ENCODE measurements at places on chromosomes 12 and 14. TPM values are rescaled to one million over a fixed set of nuclear protein-coding genes. Genes with fewer than 3 reads are reported as not detected.
A peak's percentile ranks its signal among the peaks of the same experiment; 100 is the strongest.

GPR162 gene
- total RNA-seq, result 1.4 TPM

GRCh38 chr12:106288494-106289195, 13.9 kb upstream of the TCP11L2 start:
- H3K4me1 ChIP-seq, result peaks cover 28% of the 10 kb centered on the region
- H3K36me3 ChIP-seq, result no peaks in the 10 kb centered on the region
- no peak overlapping the region for H3K4me3 ChIP-seq
- no peaks in the 10 kb centered on the region for H3K27me3 ChIP-seq

GRCh38 chr12:117699575-117699974, 269.2 kb downstream of the KSR2 start:
- H3K4me1 ChIP-seq, result no peaks in the 10 kb centered on the region
- H3K36me3 ChIP-seq, result no peaks in the 10 kb centered on the region
- no peak overlapping the region for H3K27ac ChIP-seq
- no peak for DNase-seq
- no peak overlapping the region for H3K4me3 ChIP-seq

DNA sequence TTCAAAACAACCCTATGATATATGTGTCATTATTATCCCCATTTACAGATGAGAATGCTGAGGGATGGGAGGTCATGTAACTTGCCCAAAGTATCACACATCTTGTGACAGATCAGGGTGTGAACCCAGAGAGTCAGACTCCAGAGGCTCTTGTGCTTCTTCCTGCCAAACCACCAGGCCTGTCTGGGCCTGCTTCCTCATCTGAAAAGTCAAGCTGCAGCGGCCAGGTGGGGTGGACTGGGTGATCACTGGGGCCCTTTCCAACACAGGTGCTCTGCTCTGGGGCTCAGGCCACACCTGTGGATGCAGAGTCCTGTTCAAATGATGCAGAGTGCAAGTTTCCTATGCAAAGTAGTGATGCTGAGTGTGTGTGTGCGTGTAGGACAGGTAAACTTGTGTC, 26.7 kb downstream of the TSPAN11 start:
- no peak overlapping the region for H3K4me3 ChIP-seq
- H3K36me3 ChIP-seq, result no peaks in the 10 kb centered on the region
- no peak for DNase-seq

- no peaks in the 10 kb centered on the region for H3K36me3 ChIP-seq
- H3K4me3 ChIP-seq, result no peak overlapping the region
- H3K4me1 ChIP-seq, result no peaks in the 10 kb centered on the region
- H3K27ac ChIP-seq, result no peak overlapping the region
- H3K27me3 ChIP-seq, result peaks cover 9% of the 10 kb centered on the region
These were observed 52.0 kb upstream of the RIMBP2 start for GRCh38 chr12:130768120-130768519.

DNA sequence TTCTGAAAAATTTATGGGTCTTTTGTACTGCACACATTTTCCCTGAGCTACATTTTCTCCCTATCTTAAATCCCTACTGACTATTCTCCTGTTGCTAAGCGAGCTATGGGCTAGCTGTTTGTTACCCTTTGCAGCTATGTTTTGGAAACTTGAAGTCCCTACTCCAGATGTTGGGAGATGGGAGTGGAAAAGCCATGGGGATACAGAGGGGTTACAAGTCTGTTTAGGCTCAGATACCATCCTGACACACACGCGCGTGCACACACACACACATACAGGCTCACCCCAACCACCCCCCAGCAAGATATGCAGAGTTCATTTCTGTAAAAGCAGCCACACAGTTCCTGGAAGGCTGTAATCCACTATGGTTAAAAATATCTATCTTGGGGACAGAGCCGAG, 15.8 kb downstream of the ATP5MC2 start:
- no peak overlapping the region for H3K4me3 ChIP-seq
- peaks cover 32% of the 10 kb centered on the region for H3K4me1 ChIP-seq
- H3K27me3 ChIP-seq, result no peaks in the 10 kb centered on the region
- peak overlapping the region; percentile 72 for H3K27ac ChIP-seq
- peaks cover 9% of the 10 kb centered on the region for H3K36me3 ChIP-seq

DNA sequence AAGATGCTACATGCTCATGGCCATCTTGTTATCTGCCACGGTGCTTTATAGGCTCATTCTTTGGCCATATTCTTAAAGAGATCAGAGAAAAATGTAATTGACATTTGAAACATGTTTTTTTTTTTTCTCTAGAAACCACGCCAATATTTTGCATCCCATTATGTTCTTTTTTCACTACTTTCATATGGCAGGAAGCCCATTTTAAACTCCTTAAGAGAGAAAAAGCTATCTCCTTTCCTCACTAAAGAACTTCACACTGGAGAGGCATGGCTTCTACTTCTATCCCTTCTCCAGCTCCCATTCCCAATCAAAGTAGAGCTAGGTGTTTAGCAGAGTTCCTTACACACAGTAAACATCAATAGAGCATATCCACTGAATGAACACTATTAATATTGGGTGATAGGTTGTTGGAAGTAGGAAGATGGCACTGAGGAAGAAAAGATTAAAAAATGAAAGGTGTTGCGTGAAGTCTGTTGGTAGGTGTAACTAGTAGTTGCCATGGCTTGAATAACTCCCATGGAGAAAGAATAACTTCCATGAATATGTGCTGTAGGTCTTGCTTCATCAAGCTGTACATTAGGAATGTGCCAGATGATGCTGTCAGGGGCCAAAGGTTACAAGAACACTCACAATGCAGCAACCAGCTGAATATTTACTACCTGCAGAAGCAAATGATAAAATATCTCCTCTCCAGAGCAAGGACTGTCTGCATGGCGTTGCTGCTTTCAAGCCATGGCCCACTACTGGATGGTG, 178.8 kb downstream of the STXBP6 start:
- peaks cover 13% of the 10 kb centered on the region for H3K4me1 ChIP-seq
- no peak overlapping the region for H3K4me3 ChIP-seq
- no peak overlapping the region for H3K27ac ChIP-seq
- DNase-seq, result no peak
- H3K36me3 ChIP-seq, result no peaks in the 10 kb centered on the region

DNA sequence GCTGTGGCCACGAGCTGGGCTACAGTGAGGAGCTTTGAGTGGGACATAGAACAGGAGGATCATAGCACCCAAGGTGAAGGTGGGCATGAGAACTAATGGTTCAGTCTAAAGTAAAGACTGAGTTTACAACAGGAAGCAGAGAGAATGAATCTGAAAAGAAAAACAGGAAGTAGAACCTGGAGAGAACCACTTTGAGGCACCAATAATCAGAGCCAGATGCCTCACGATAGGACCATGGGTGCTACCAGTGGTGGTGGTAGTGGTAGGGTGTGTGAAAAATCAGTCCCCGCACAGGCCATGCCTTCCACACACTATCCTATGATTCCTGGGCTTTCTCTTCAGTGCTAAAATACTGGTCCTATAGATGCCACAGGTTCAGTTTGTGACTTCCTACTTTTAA, 293.6 kb downstream of the AKAP6 start:
- DNase-seq, result no peak
- H3K4me1 ChIP-seq, result no peaks in the 10 kb centered on the region
- H3K27me3 ChIP-seq, result no peaks in the 10 kb centered on the region
- no peak overlapping the region for H3K4me3 ChIP-seq
- no peaks in the 10 kb centered on the region for H3K36me3 ChIP-seq

GRCh38 chr12:62635649-62636048, 169.0 kb downstream of the MON2 start:
- H3K36me3 ChIP-seq, result no peaks in the 10 kb centered on the region
- H3K27me3 ChIP-seq, result no peaks in the 10 kb centered on the region
- H3K27ac ChIP-seq, result no peak overlapping the region
- peaks cover 20% of the 10 kb centered on the region for H3K4me1 ChIP-seq

DNA sequence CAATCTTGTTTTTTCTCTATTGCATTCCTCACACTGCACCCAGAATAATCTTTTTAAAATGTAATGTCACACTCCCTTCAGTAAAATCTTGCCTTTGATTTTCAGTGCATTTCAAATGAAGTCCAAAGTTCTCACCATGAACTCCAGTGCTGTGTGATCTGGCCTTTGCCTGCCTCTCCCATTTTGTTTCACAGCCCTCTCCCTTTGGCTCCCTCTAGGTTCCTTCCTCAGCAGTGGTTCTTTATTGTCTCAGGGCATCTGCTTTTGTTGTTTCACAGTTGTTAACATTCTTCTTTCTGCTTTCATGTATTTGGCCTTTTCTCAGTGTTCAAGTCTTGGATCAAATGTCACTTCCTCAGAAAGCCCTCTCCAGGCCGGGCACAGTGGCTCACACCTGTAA, 84.5 kb upstream of the AMN1 start:
- no peak overlapping the region for H3K27ac ChIP-seq
- DNase-seq, result no peak
- no peaks in the 10 kb centered on the region for H3K4me1 ChIP-seq
- H3K36me3 ChIP-seq, result no peaks in the 10 kb centered on the region
- no peaks in the 10 kb centered on the region for H3K27me3 ChIP-seq
